ENCODE measurements at places on chromosomes 4 and X.
A peak's percentile ranks its signal among the peaks of the same experiment; 100 is the strongest.

GRCh38 chr4:130424211-130424610 is 1328.3 kb downstream of the C4orf33 start:
- no peaks in the 10 kb centered on the region for H3K4me1 ChIP-seq
- no peak overlapping the region for H3K4me3 ChIP-seq
- H3K36me3 ChIP-seq = no peaks in the 10 kb centered on the region
- H3K27me3 ChIP-seq = no peaks in the 10 kb centered on the region
- no peak overlapping the region for H3K27ac ChIP-seq
- DNase-seq = no peak

- H3K4me1 ChIP-seq = no peaks in the 10 kb centered on the region
- no peak for DNase-seq
- H3K27ac ChIP-seq = peak overlapping the region; percentile 37
- no peak overlapping the region for H3K4me3 ChIP-seq
Measured at GRCh38 chr4:4752025-4752424, 107.4 kb upstream of the MSX1 start.

GRCh38 chrX:145405012-145405411 is 157.7 kb downstream of the SPANXN1 start:
- no peaks in the 10 kb centered on the region for H3K36me3 ChIP-seq
- no peak overlapping the region for H3K4me3 ChIP-seq
- H3K4me1 ChIP-seq = no peaks in the 10 kb centered on the region
- no peak for DNase-seq
- no peak overlapping the region for H3K27ac ChIP-seq

- no peak overlapping the region for H3K4me3 ChIP-seq
- H3K36me3 ChIP-seq = no peaks in the 10 kb centered on the region
- no peaks in the 10 kb centered on the region for H3K27me3 ChIP-seq
- DNase-seq = no peak
- no peak overlapping the region for H3K27ac ChIP-seq
- H3K4me1 ChIP-seq = no peaks in the 10 kb centered on the region
Measured at GRCh38 chr4:85151371-85151770, 184.9 kb upstream of the WDFY3 start.

GRCh38 chrX:113920661-113921060 is 663.2 kb upstream of the HTR2C start:
- H3K4me3 ChIP-seq = no peak overlapping the region
- H3K36me3 ChIP-seq = no peaks in the 10 kb centered on the region
- no peaks in the 10 kb centered on the region for H3K27me3 ChIP-seq
- H3K27ac ChIP-seq = no peak overlapping the region
- H3K4me1 ChIP-seq = no peaks in the 10 kb centered on the region

DNA sequence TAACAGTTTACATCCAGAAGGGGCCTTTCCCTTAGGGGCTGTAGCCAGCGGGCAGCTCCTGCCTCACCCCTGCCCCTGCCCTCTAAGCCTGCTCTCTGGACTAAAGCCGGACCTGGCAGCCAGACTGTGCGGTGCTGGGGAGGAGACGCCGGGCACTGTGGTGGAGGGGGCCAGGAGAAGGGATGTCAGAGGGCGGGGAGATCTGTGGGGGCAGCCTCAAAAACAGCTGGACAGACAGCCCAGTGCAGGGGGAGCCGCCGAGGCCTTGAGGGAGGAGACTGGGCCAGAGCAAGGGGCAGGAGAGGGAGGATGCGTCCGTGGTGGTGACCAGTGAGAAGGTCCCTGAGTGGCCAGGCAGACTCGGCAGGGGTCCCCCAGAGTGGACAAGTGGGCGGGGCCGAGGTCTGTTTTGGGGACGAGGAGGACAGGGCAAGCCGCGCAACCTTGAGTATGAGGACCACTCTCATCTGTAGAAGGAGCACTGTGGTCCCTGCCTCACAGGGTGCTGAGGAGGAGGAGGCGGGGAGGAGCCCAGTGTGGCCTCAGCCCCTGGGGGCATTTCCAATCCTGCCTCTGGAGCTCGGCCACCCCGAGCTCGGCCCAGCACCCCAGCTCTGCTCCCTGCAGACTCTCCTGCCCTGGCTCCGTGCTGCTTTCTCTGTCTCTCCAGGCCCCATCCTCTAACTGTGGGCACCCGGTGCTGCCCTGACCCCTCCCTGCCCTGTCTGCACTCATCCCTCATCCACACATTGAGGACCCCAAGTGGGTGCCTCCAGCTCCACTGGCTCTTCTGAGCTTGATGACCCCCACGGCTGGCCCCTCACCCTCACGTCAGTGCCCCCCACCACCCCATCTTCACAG is 59.2 kb upstream of the NKX1-1 start:
- DNase-seq = no peak
- H3K27me3 ChIP-seq = peaks cover 9% of the 10 kb centered on the region
- no peak overlapping the region for H3K27ac ChIP-seq
- no peaks in the 10 kb centered on the region for H3K36me3 ChIP-seq
- no peaks in the 10 kb centered on the region for H3K4me1 ChIP-seq

GRCh38 chr4:82610041-82610440 is 48.3 kb upstream of the TMEM150C start:
- H3K27ac ChIP-seq = no peak overlapping the region
- peaks cover 10% of the 10 kb centered on the region for H3K27me3 ChIP-seq
- no peak overlapping the region for H3K4me3 ChIP-seq
- H3K4me1 ChIP-seq = no peaks in the 10 kb centered on the region
- DNase-seq = no peak

- no peak for DNase-seq
- no peak overlapping the region for H3K4me3 ChIP-seq
Measured at GRCh38 chrX:111182997-111183396, 87.0 kb downstream of the PAK3 start.

DNA sequence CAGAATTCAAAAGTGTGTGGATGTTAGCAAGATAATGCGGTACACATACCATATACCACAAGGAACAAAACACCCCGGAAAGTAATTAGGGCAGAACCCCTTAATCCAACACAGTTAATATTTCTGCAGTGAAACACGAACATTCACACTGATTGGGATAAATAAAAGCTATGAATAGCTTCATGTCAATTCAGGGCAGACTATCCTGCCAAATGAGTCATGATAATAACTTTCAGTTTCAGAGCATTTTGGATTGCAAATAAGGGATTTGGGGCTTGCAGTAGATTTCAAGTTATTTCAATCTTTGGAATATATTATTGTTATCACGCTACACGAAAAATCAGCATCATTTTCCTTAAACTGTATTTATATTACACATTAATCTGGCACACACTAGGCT is 24.3 kb downstream of the IRF2 start:
- no peaks in the 10 kb centered on the region for H3K27me3 ChIP-seq
- peaks cover 74% of the 10 kb centered on the region for H3K4me1 ChIP-seq
- no peak for DNase-seq

DNA sequence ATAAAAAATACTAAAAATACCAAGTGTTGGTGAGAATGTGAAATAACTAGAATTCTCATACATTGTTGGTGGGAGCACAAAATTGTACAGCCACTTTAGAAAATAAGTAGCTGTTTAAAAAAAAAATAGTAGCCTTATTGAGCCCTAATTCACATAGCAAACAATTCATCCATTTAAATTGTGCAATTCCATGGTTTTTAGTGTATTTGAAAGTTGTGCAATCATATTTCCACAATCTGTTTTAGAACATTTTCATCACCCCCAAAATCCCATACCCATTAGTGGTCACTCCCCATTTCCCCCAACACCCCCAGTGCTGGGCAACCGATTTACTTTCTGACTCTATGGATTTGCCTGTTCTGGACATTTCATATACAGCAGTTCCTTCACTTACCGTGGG is 37.1 kb downstream of the STX18 start:
- H3K27ac ChIP-seq = no peak overlapping the region
- H3K36me3 ChIP-seq = no peaks in the 10 kb centered on the region
- no peak for DNase-seq
- no peak overlapping the region for H3K4me3 ChIP-seq

DNA sequence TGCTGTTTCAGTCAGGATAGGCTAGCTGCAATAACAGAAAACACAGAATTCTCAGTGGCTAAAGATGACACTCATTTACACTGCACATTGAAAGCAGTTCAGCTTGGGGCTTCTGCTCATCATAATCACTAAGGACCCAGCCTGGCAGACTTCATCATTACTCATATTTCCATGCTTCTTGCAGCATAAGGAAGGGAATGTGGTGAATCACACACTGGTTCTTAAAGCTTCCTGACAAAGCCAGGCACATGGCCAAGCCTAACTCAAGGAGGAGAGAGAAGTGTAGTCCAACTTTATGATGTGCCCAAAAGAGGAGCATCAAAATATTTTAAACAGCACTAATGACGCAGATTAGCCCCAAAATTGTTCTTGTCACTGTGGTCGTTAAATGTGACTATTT is 186.5 kb downstream of the BANK1 start:
- no peaks in the 10 kb centered on the region for H3K4me1 ChIP-seq
- no peak overlapping the region for H3K27ac ChIP-seq
- no peak overlapping the region for H3K4me3 ChIP-seq
- no peaks in the 10 kb centered on the region for H3K27me3 ChIP-seq
- no peaks in the 10 kb centered on the region for H3K36me3 ChIP-seq
- DNase-seq = no peak

- no peaks in the 10 kb centered on the region for H3K36me3 ChIP-seq
- H3K27me3 ChIP-seq = peaks cover 8% of the 10 kb centered on the region
- DNase-seq = no peak
- H3K4me3 ChIP-seq = no peak overlapping the region
- no peak overlapping the region for H3K27ac ChIP-seq
Measured at GRCh38 chr4:5905714-5906113, 12.8 kb upstream of the CRMP1 start.

DNA sequence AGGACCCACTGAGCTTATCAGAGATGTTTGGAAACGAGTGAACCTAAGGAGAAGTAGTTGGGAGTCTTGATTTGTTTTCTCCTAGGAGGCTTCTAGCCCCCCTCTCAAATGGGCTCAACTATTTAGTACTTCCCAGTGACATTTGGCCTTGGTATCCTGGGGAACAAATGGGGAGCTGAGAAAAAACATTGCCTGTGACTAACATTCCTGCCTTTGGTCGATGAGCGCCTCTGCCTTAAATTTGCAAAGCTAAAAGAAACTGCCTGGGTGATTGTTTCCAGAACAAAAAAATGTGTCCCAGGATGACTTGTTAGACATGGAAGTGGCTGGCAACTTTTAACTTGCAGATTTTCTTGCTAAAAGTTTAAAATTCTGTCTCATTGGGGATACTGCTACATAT is 58.8 kb upstream of the IGFBP7 start:
- DNase-seq = no peak
- H3K27ac ChIP-seq = no peak overlapping the region
- no peak overlapping the region for H3K4me3 ChIP-seq
- peaks cover 6% of the 10 kb centered on the region for H3K4me1 ChIP-seq
- H3K27me3 ChIP-seq = peaks cover 16% of the 10 kb centered on the region
- H3K36me3 ChIP-seq = no peaks in the 10 kb centered on the region

GRCh38 chr4:110904435-110905065 is 281.7 kb upstream of the PITX2 start:
- H3K4me1 ChIP-seq = no peaks in the 10 kb centered on the region
- H3K4me3 ChIP-seq = no peak overlapping the region
- H3K27me3 ChIP-seq = no peaks in the 10 kb centered on the region
- H3K36me3 ChIP-seq = no peaks in the 10 kb centered on the region
- no peak overlapping the region for H3K27ac ChIP-seq
- no peak for DNase-seq

GRCh38 chr4:177740563-177740962 is 298.3 kb upstream of the AGA start:
- no peak overlapping the region for H3K4me3 ChIP-seq
- H3K4me1 ChIP-seq = no peaks in the 10 kb centered on the region
- H3K27ac ChIP-seq = no peak overlapping the region
- no peaks in the 10 kb centered on the region for H3K27me3 ChIP-seq
- no peaks in the 10 kb centered on the region for H3K36me3 ChIP-seq

DNA sequence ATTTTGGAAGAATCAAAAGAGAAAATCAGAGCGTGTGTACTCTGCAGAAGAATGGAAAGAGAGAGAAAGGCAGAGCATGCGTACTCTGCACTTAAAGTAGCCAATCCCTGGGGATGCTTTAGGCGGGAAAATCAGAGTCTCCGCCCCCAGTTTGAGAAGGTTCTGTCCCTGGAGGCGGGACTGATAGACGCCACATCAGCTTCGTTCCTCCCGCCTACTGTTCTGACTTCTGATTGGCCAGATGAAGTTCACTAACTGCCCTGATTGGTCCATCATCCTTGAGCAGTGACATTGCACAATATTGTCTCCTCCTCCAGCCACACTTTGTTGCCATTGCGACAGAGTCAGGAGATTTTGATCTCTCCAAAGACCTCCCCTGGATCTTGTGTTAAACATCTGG is 23.8 kb downstream of the SSX1 start:
- no peak overlapping the region for H3K4me3 ChIP-seq
- no peaks in the 10 kb centered on the region for H3K4me1 ChIP-seq
- no peaks in the 10 kb centered on the region for H3K27me3 ChIP-seq
- DNase-seq = no peak
- no peak overlapping the region for H3K27ac ChIP-seq
- H3K36me3 ChIP-seq = no peaks in the 10 kb centered on the region

DNA sequence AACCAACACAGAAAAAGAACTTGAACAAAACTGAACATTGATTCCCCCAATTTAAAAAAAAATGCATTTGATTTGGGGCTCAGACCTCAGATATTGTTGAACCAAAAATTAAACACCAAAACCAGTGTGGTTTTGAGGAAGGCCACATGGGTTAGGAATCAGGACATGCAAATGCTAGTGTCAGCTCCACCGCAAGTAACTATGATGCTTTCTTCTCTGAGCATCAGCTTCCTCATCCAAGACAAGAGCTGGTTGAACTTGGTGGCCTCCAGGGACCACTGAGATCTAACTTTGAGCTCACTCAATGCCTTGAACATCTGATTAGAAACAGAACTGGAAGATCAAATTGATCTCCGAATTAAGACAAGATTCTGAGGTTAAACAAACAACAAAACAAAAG is 142.9 kb upstream of the NWD2 start:
- H3K4me1 ChIP-seq = no peaks in the 10 kb centered on the region
- DNase-seq = no peak
- H3K4me3 ChIP-seq = no peak overlapping the region
- H3K36me3 ChIP-seq = no peaks in the 10 kb centered on the region

DNA sequence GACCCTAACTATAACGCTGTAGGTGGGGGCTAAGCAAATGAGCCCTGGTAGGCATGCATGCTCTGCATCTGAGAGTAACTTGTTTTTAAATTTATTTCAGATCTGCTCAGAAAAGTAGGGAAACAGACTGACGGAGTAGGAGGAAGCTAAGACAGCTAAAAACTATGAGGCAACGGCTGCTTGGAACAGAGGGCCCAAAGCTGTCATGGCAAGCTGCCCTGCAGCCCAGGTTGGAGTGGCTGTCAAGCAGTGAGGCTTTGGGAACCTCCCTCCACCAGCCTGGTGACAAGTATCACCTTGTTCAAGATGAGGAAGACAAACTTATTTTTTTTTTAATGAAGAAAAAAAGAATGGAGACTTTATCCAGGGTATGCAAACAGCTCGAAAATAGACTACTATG is 439.8 kb downstream of the NLGN4X start:
- no peaks in the 10 kb centered on the region for H3K27me3 ChIP-seq
- H3K4me3 ChIP-seq = no peak overlapping the region
- no peaks in the 10 kb centered on the region for H3K36me3 ChIP-seq
- H3K27ac ChIP-seq = no peak overlapping the region
- DNase-seq = no peak
- H3K4me1 ChIP-seq = no peaks in the 10 kb centered on the region
